ENCODE measurements at places on chromosomes 6 and 20.
A peak's percentile ranks its signal among the peaks of the same experiment; 100 is the strongest.

DNA sequence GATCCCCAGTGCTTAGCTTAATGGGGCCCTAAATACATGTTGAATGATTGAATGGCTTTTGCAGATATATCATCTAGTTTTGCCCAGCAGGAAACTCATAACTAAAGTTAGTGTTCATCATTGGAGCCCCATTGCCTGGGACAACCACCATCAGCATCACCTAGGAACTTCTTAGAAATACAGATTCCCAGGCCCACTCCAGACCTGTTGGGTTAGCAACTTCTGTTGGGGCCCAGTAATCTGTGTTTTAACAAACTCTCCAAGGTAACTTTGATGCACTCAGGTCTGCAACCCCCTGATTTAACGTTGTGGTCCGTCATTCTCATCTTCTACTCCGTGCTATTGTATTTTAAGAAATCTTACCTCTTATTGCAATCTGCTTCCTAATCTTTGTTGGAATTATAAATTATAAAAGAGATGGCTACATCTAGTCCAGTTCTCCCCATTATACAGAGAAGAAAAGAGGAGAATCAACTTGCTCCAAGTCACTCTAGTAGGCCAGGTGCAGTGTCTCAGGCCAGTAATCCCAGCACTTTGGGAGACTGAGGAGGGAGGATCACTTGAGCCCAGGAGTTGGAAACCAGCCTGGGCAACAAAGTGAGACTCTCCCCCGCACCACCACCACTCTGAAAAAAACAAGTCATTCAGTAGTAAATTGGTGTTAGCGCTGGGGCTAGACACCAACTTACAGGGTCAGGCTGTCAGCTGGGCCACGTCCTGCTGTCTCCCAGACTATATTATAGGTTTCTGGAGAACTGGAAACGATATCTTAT lies 13.7 kb downstream of the FOXP4 start:
- DNase-seq: no peak

GRCh38 chr20:34546751-34547181 lies 11.8 kb upstream of the MAP1LC3A start:
- DNase-seq: peak; percentile 95

- DNase-seq: no peak
Measured at GRCh38 chr6:3267162-3267561, 8.4 kb downstream of the PSMG4 start.

GRCh38 chr6:42791706-42792320 lies 10.0 kb downstream of the BICRAL start:
- DNase-seq: peak; percentile 21

DNA sequence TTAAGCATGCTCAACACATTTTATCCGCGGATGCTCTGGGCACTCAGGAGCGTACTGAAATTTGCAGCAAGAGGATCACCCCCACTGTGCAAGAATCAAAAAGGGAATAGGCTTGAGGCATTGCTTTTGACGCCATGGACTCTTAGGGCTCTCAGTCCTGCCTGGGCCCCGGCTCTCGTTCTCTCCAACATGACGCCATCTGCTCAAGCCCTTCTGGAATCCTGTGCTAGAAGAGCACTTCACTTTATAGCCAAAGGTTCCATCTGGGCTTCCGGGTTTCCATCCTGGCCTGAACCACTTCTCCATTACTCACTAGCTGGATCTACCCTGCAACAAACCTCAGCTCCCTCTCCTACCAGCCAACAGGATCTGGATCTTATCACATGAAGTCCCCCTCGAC lies 105.3 kb downstream of the FOXF2 start:
- DNase-seq: no peak

All from NCI-H1105 treated with DMSO at 0.1 percent for 48 hours (cell line).